ENCODE measurements at places on chromosomes 5 and 9. TPM values are rescaled to one million over a fixed set of nuclear protein-coding genes. Genes with fewer than 3 reads are reported as not detected.

The UNC5A gene
- not detected for total RNA-seq

- no peak overlapping the region for H3K27ac ChIP-seq
- H3K4me1 ChIP-seq = no peaks in the 10 kb centered on the region
- no peak overlapping the region for H3K4me3 ChIP-seq
- DNase-seq = no peak
Measured at GRCh38 chr5:141439411-141440141, 9.3 kb downstream of the PCDHGA12 start.

The SLC1A3 gene
- total RNA-seq = 4.0 TPM

GRCh38 chr9:104027295-104027694, 66.8 kb upstream of the SMC2 start:
- H3K4me3 ChIP-seq = no peak overlapping the region
- no peaks in the 10 kb centered on the region for H3K27me3 ChIP-seq
- no peak for DNase-seq
- H3K36me3 ChIP-seq = no peaks in the 10 kb centered on the region
- no peak overlapping the region for H3K27ac ChIP-seq

GRCh38 chr9:124747065-124747464, 24.0 kb downstream of the NR6A1 start:
- DNase-seq = no peak
- no peaks in the 10 kb centered on the region for H3K27me3 ChIP-seq
- H3K4me1 ChIP-seq = peaks cover 3% of the 10 kb centered on the region
- no peak overlapping the region for H3K4me3 ChIP-seq
- no peaks in the 10 kb centered on the region for H3K36me3 ChIP-seq

- peaks cover 1% of the 10 kb centered on the region for H3K27me3 ChIP-seq
- no peak overlapping the region for H3K4me3 ChIP-seq
- no peak overlapping the region for H3K27ac ChIP-seq
- DNase-seq = no peak
- no peaks in the 10 kb centered on the region for H3K36me3 ChIP-seq
Measured at GRCh38 chr5:145350513-145350912, 484.6 kb downstream of the PRELID2 start.

The CCL27 gene
- not detected for total RNA-seq

The ZNF462 gene
- 98.3 TPM for total RNA-seq

- DNase-seq = no peak
- H3K36me3 ChIP-seq = peaks cover 7% of the 10 kb centered on the region
- H3K4me3 ChIP-seq = no peak overlapping the region
- H3K4me1 ChIP-seq = peaks cover 44% of the 10 kb centered on the region
- H3K27ac ChIP-seq = no peak overlapping the region
Measured at GRCh38 chr5:76811214-76811613, 7.6 kb upstream of the F2RL1 start.

- H3K27me3 ChIP-seq = no peaks in the 10 kb centered on the region
- H3K36me3 ChIP-seq = no peaks in the 10 kb centered on the region
- H3K27ac ChIP-seq = no peak overlapping the region
- H3K4me3 ChIP-seq = no peak overlapping the region
- H3K4me1 ChIP-seq = peaks cover 4% of the 10 kb centered on the region
Measured at GRCh38 chr9:115978659-115979096, 174.9 kb upstream of the PAPPA start.

DNA sequence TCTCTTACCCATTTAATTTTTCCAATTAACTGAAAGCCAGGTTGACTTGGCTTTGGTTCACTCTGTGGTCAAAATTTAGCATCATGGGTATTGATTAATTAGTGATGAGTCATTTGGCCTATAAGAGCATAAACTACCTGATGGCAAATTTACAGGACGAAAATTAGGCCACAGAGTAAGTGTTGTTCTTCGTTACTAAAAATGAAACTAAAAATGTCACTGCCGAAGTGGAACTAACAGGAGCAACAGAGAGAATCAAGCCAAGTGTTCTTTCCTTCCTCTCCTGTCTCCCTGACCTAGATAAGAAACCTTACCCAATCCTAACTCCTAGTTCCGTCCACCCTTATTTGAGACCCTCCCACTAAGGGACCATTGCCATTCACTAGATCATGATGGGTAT, 176.9 kb downstream of the RAB3C start:
- H3K4me1 ChIP-seq = no peaks in the 10 kb centered on the region
- DNase-seq = no peak
- no peaks in the 10 kb centered on the region for H3K36me3 ChIP-seq
- H3K4me3 ChIP-seq = no peak overlapping the region

GRCh38 chr5:65861830-65862241, 64.5 kb upstream of the ERBIN start:
- no peak overlapping the region for H3K27ac ChIP-seq
- peaks cover 2% of the 10 kb centered on the region for H3K27me3 ChIP-seq
- H3K36me3 ChIP-seq = peaks cover 3% of the 10 kb centered on the region
- no peak overlapping the region for H3K4me3 ChIP-seq
- no peak for DNase-seq

The RASGRF2 gene
- 2.5 TPM for total RNA-seq

Measured in endothelial cell (in vitro differentiated cells).